Effector memory CD8-positive, alpha-beta T cell (primary cell): ENCODE measurements at places on chromosomes 5 and 9.

- no peaks in the 10 kb centered on the region for H3K36me3 ChIP-seq
- no peak overlapping the region for H3K27ac ChIP-seq
- no peaks in the 10 kb centered on the region for H3K27me3 ChIP-seq
- H3K4me3 ChIP-seq = no peak overlapping the region
These were observed 11.9 kb upstream of the NR4A3 start for GRCh38 chr9:99809586-99810319.

- H3K4me3 ChIP-seq = no peak overlapping the region
- H3K27ac ChIP-seq = no peak overlapping the region
- no peaks in the 10 kb centered on the region for H3K27me3 ChIP-seq
These were observed 280.1 kb downstream of the DNAH5 start for GRCh38 chr5:13664377-13664776.

- DNase-seq = no peak
- no peak overlapping the region for H3K27ac ChIP-seq
- no peaks in the 10 kb centered on the region for H3K27me3 ChIP-seq
These were observed 28.3 kb downstream of the TLR4 start for GRCh38 chr9:117732494-117732893.

DNA sequence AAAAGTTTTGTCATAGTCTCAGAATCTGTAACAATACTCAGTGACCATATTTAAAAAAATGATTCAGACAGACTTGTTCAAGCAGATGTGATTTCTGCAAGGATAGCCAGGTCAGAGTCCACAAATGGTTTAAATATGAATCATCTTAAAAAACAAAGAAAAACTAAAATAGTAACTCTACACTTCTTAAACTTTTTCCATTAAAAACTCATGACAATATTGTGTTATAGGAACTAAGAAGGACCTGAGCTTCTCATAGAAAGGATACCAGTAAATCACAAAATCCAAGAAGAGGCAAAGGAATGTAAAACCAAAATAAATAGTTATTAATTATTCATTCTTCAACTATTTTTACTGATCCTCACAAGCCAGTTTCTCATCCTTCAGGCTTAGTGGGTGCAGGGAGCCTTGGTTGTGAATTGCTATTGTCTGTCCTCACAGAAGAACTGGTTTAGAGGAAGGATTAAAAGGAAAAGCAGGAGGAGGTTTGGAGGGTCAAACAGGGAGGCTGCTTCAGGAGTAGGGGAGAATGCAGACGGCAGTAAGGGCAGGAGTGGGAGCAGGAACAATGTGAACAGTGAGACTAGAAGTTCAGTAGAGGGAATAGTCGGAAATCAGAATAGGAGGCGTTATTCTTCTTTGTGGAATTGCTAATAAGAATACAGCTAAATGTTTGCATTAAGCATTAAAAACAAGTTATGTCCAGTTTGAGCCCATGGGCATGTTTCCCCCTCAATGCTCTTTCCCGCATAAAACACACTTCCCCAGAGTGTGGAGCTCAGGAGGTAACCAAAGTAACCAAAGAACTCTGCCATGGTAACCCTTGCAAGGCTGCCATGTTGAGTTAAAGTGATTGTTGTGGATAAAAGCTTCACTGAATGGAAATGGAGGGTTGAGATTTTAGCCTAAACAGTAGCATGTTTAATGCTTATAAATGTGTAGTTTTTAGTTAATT lies 110.7 kb downstream of the CCDC192 start:
- H3K36me3 ChIP-seq = no peaks in the 10 kb centered on the region
- H3K4me1 ChIP-seq = no peaks in the 10 kb centered on the region
- H3K27ac ChIP-seq = no peak overlapping the region
- DNase-seq = no peak

GRCh38 chr5:91103353-91104061 lies 279.6 kb downstream of the ARRDC3 start:
- H3K4me1 ChIP-seq = no peaks in the 10 kb centered on the region
- H3K27me3 ChIP-seq = peaks cover 37% of the 10 kb centered on the region
- H3K36me3 ChIP-seq = no peaks in the 10 kb centered on the region
- no peak overlapping the region for H3K27ac ChIP-seq

DNA sequence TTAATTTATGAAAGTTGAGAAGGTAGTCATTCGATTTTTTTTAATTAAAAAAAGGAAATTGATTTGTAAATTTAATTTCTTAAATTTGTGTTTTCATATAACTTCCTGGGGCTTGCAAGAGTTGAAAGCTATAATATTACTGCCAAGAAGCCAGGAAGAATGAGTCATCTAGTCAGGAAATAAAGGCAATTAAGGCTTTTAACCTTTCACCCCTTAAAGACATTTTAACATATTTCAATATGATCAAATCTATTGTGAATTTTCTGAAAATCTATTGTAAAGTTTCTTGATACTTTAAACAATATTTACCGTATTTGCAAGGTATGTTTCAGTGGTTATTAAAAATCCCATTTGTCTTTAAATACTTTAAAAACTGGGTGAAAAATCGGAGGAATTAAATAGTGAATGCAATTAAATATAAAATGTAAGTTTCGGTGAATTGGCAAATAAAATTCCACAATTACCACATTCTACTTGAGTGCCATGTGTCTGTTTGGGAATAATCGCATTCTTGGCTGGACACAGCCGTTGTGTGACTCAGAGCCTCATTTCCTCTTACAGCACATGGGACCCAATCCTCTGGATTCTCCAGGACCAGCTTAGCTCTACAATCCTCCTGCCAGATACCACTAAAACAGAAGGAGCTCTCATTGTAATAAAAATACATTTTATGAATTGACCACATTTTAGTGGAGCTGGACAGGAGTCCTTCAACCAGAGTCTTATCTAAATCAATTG lies 310.7 kb downstream of the HCN1 start:
- H3K27me3 ChIP-seq = no peaks in the 10 kb centered on the region
- H3K4me1 ChIP-seq = no peaks in the 10 kb centered on the region
- H3K4me3 ChIP-seq = no peak overlapping the region
- no peaks in the 10 kb centered on the region for H3K36me3 ChIP-seq

GRCh38 chr5:171426266-171426665 lies 6.8 kb downstream of the FGF18 start:
- peaks cover 20% of the 10 kb centered on the region for H3K27me3 ChIP-seq
- H3K4me1 ChIP-seq = no peaks in the 10 kb centered on the region

GRCh38 chr5:85621668-85622067 lies 996.1 kb upstream of the COX7C start:
- H3K36me3 ChIP-seq = peaks cover 4% of the 10 kb centered on the region
- H3K27me3 ChIP-seq = no peaks in the 10 kb centered on the region
- H3K4me1 ChIP-seq = no peaks in the 10 kb centered on the region
- H3K4me3 ChIP-seq = no peak overlapping the region
- DNase-seq = no peak
- H3K27ac ChIP-seq = no peak overlapping the region

- no peaks in the 10 kb centered on the region for H3K4me1 ChIP-seq
- no peak for DNase-seq
- H3K36me3 ChIP-seq = peaks cover 41% of the 10 kb centered on the region
- no peaks in the 10 kb centered on the region for H3K27me3 ChIP-seq
- H3K4me3 ChIP-seq = no peak overlapping the region
These were observed 21.2 kb downstream of the DYNC2I2 start for GRCh38 chr9:128635266-128636023.

- H3K27me3 ChIP-seq = no peaks in the 10 kb centered on the region
- DNase-seq = no peak
- H3K4me3 ChIP-seq = no peak overlapping the region
- H3K27ac ChIP-seq = no peak overlapping the region
- no peaks in the 10 kb centered on the region for H3K4me1 ChIP-seq
These were observed 71.8 kb upstream of the CD180 start for GRCh38 chr5:67268231-67269021.

DNA sequence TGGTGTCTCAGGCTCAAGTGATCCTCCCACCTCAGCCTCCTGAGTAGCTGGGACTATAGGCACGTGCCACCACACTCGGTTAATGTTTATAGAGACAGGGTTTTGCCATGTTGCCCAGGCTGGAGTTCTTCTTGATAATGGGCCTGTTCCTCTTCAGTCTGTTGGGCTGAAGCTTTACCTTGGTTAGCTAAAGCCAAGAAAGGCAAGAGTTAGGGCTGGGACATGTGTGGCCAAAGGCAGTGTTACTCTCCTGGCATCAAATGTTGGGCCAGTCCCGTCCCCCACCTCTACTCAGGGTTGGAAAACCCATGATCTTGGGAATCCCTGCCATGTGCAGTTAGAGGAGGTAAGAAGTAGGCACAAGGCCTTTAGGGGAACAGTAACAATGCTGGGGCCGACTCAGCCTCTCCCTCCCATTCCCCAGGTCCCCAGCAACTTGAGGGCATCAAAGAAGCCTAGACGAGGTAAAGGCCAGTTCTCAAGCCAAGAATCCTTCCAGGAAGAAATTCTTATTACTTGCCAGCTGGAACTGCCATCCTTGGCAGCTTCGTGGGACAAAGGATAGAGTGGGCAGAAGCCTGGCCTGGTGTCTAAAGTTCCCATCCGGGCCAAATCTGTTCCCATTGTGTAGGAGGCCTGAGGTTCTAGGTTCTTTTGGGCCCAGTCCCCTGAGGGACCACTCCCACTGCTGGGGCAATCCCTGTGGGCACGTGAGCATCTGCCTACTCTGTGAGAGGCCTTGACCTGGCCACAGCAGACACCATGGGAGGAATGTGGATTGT lies 4.5 kb downstream of the EGR1 start:
- DNase-seq = no peak
- peaks cover 39% of the 10 kb centered on the region for H3K36me3 ChIP-seq
- peaks cover 16% of the 10 kb centered on the region for H3K4me1 ChIP-seq
- no peaks in the 10 kb centered on the region for H3K27me3 ChIP-seq
- H3K4me3 ChIP-seq = no peak overlapping the region
- no peak overlapping the region for H3K27ac ChIP-seq

DNA sequence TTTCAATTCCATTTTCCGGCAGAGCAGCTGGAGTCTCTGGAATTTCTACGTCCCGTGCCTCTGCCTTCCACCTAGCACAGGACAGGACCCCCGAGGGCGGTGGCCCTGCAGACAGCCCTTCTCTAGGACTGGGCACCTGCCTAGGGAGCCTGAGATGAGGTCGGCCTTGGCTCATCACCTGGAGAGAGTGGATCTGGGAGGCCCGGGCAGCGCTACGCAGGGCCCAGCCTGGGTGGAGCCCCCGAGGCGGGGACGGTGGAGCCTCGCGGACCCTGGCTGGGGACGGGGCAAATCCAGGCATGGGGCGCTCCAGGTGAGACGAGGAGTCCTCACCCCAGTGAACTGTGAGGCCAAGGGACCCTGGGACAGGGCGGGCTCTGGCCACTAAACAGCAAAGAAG lies 114.5 kb downstream of the MTRR start:
- DNase-seq = no peak
- no peaks in the 10 kb centered on the region for H3K4me1 ChIP-seq
- H3K27me3 ChIP-seq = no peaks in the 10 kb centered on the region
- no peak overlapping the region for H3K27ac ChIP-seq

DNA sequence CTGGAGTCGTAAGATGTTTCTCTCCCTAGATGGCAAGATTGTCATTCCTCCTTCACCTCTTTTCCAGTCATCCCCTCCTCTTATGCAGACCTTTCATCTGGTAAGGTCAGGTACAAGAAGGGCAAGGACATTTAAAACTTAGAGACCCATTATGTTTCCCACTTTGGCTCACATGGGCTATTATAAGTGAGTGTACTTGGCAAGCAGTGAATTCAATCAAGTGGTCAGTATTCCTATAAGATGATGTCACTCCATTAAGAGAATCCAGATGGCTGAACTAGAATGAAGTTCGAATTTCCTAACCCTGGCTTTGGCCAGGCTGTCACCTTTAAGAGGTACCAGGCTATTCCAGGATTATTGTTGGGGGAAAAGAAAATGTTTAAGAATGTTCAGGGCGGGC lies 32.2 kb downstream of the ZNF131 start:
- peak overlapping the region; percentile 73 for H3K27ac ChIP-seq
- no peaks in the 10 kb centered on the region for H3K27me3 ChIP-seq
- H3K4me1 ChIP-seq = peaks cover 4% of the 10 kb centered on the region
- no peak for DNase-seq
- peaks cover 19% of the 10 kb centered on the region for H3K36me3 ChIP-seq

DNA sequence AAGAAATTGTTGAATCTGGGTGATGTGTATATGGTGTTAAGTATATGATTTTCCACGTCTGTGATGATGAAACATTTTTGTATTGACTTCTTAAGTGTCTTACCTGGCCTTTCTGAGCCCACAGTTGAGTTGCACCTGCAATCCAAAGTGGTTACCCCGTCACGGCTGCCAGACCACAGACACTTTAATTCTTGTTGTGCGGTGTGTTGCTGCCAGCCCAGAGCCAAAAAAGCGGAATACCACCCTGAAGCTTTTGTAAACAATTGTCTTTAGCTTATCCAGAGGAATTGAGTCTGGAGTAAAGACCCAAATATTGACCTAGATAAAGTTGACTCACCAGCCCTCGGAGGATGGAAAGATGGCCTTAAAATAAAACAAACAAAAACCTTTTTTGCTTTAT lies 35.1 kb downstream of the MTAP start:
- no peaks in the 10 kb centered on the region for H3K27me3 ChIP-seq
- peaks cover 23% of the 10 kb centered on the region for H3K36me3 ChIP-seq
- no peak overlapping the region for H3K4me3 ChIP-seq

- no peak overlapping the region for H3K27ac ChIP-seq
- no peak overlapping the region for H3K4me3 ChIP-seq
- no peak for DNase-seq
- no peaks in the 10 kb centered on the region for H3K4me1 ChIP-seq
- peaks cover 4% of the 10 kb centered on the region for H3K36me3 ChIP-seq
- peaks cover 66% of the 10 kb centered on the region for H3K27me3 ChIP-seq
These were observed 46.9 kb upstream of the GAS1 start for GRCh38 chr9:86994231-86994630.

DNA sequence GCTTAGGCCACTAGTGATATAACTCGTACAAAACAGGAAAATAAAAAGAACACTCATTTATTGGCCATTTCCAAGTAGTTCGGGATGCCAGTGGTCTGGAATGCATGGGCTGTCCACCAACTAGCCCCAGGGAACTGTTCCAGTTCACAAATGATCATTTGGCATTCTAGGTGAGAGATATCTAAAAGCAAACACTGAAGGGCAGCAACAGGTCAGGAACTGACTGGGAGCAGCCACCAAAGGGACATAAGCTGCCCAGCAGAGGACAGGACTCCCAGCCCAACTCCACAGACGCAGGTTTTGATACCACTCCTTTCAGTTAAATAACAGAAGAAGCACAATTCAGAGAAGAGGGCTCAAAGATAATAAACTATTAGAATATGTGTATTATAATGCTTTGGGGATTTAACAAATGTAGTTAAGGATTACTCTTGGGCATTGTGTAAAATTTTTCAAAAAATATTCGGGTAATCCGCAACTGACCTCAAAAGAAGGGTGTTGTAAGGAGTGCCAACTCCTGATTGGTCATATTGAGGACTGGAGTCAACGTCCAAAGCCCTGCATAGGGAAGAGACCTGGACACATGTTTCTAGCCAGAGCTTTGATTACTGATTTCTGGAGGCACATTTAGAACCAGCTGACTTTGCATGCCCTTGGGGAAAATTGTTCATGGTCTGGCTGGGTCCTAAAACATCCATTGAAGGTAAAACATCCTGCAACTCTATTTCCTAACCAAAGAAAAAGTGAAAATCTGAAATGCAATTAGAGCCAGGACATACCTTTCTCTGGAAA lies 320.0 kb downstream of the DNAH5 start:
- H3K4me1 ChIP-seq = no peaks in the 10 kb centered on the region
- H3K4me3 ChIP-seq = no peak overlapping the region
- no peak for DNase-seq
- H3K27me3 ChIP-seq = no peaks in the 10 kb centered on the region
- no peaks in the 10 kb centered on the region for H3K36me3 ChIP-seq

GRCh38 chr9:36163049-36163785 lies 6.0 kb upstream of the CCIN start:
- peak overlapping the region; percentile 84 for H3K27ac ChIP-seq
- peaks cover 30% of the 10 kb centered on the region for H3K36me3 ChIP-seq
- H3K27me3 ChIP-seq = no peaks in the 10 kb centered on the region
- no peak overlapping the region for H3K4me3 ChIP-seq
- peaks cover 8% of the 10 kb centered on the region for H3K4me1 ChIP-seq

GRCh38 chr5:58406394-58406793 lies 53.5 kb downstream of the PLK2 start:
- no peaks in the 10 kb centered on the region for H3K4me1 ChIP-seq
- H3K27ac ChIP-seq = no peak overlapping the region
- DNase-seq = no peak
- no peaks in the 10 kb centered on the region for H3K36me3 ChIP-seq
